ENCODE measurements at places on chromosomes 1 and 21.
A peak's percentile ranks its signal among the peaks of the same experiment; 100 is the strongest.

DNA sequence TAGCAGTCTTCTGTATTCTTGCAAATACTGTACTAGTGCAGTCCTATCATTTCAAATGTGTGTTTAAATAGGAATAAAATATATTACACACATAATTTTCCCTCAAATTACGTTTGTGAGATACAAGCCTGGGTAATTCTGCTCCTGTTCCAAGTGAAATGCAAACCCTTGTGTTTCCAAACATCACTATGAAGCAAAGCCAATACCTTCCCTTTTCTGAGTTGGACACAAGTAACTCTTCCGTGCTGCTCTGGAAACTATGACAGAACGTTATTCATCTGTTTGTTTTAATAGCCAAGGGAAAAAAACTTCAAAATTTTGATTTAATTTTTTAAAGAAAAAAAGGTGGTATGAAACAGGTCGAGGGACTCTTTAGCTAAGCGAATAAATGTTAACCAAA, 73.7 kb upstream of the UBE2U start:
- no peak for DNase-seq

- no peak for DNase-seq
Measured at GRCh38 chr1:18633422-18634155, 2.9 kb downstream of the PAX7 start.

GRCh38 chr1:207495801-207496792, at the start of gene CR1:
CR1 (plus strand) TSS chr1:207496157; CDS start chr1:207496268, 111 bp downstream.
- no peak for DNase-seq

GRCh38 chr1:87246436-87246835, 82.2 kb upstream of the LMO4 start:
- DNase-seq = no peak

DNA sequence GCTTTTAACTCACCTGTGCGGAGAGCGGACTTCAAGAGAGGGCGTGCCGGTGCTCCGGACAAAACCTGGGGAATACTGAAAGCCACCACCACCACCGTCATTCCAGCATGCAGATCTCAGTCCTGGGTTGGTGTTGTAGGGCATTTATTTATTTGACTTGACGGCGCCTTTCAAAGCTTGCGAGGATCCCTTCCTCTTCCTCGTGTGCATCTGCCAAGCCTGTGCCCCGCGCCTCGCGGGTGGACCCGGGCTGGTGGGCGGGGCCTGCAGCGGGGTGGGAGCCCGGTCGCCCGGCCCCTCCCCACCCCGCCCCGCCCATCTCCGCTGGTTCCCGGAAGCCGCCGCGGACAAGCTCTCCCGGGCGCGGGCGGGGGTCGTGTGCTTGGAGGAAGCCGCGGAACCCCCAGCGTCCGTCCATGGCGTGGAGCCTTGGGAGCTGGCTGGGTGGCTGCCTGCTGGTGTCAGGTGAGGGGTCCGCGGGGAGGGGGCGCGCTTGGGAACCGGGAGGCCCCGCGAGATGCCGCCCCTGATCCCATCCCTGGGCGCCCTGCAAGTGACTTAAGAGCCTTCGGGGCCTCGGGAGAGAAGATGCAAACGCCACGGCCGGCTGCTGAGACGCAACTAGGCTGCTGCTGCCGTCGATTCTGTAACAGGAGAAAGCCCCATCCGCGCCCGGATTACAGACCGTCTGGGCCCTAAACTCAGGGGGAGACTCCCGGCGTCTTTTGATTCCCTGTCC, at the start of gene IL10RB:
TSS of gene IL10RB (plus strand) at position 318 of the 739 bp plus-strand sequence. CDS start at position 417, 99 bp downstream.
- peak; percentile 74 for DNase-seq

DNA sequence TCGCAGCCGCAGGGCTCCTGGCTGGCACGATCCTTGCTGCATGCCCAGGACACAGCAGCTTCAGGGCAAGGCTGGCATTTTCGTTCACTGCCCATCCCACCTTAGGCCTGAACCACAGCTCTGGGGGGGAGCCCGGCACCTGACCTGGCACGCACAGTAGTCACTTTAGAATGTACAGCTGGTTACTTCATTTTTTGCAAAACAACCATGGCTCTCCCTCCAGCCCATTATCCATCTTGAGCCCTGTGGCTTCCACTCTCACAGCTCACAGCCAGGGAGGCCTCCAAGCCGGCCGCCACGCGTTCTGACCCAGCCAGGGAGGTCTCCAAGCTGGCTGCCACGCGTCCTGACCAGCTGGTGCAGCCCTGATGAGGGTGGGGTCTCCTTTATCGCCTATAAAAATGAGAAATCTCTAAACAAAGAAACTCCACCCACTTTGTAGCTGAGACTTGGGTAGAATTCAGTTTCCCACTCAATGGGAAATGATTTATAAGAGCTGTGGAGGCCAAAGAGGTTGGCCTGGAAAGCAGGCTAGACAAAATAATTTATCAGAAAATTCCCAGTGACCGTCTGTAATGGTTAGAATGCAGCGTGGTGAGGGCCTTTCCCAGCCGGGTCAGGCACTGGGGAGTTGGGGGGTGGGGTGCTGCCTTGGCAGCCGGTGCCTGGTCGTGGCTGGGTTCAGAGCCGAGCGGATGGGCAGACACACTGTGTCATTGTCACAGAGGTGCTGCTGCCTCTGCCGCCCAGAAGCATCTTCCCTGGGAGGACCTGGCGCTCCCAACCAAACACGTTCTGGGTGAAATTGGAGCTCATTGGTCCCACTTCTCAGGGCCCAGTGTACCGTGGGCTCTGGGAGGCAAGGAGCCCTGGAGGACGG, 54.6 kb upstream of the ACTRT2 start:
- DNase-seq = no peak

DNA sequence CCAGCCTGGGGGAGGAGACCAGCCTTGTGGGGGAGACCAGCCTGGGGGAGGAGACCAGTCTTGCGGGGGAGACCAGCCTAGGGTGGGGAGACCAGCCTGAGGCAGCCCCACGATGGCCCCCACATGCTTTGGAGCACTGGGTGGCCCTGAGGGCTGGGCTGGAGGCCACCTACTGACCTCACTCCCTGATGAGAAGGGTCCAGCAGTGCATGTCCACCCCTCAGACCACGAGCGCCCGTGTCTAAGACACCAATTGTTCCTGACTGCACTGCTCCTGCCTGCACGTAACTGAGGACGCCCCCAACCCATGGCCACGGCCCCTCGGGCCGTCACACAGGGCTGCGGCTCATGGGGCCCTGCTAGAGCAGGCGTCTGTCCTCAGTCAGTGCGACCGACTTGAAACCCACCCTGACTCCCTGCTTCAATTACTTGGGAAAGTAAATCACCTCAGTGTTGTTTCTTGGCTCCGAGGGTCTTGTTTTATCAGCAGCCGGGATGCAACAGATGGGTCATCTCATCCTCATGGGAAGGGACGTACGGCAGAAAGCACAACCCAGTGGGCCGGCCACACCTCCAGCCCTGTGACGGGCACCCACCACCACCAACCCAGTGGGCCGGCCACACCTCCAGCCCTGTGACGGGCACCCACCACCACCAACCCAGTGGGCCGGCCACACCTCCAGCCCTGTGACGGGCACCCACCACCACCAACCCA, at the start of gene SPATC1L:
TSS of gene SPATC1L (minus strand) at position 550 of the 715 bp plus-strand sequence. CDS start 1,643 bp downstream, outside the sequence.
- DNase-seq = peak; percentile 81

DNA sequence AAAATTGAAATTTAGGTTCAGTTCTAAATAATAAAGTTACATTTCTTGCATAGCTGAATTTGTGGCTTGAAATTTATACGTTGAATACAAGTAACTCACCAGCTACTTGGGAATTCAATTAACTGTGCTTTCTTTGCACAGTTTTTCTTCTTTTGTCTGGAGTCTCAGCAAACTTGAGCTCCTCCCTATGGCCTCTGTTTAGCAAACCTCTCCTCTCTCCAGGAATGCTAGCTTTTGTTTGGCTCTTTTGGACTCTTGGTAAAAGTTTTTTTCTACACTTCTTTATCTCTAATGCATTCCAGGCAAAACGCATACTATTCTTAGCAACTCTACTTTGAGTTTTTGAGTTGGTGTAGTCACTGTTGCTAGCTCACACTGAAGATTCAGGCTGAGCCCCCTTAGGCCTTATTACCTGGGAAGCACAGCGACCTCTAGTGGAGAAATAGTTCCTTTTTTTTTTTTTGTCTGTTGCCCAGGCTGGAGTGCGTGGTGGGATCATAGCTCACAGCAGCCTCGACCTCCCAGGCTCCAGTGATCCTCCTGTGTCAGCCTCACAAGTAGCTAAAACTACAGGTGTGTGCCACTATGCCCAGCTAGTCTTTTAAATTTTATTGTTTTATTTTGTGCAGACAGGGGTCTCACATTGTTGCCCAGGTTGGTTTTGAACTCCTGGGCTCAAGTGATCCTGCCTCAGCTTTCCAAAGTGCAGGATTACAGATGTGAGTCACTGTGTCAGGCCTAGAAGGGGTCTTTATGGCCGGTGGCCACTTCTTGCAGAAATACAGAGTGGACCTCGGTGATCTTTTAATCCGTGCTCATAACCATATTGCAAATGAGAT, 61.7 kb downstream of the CASQ2 start:
- no peak for DNase-seq

GRCh38 chr1:23719162-23719820, 24.0 kb upstream of the ELOA start:
- no peak for DNase-seq

GRCh38 chr1:207825409-207825695, 73.5 kb downstream of the CD46 start:
- DNase-seq = peak; percentile 29

- DNase-seq = no peak
Measured at GRCh38 chr1:230211436-230212145, 144.6 kb downstream of the GALNT2 start.

DNA sequence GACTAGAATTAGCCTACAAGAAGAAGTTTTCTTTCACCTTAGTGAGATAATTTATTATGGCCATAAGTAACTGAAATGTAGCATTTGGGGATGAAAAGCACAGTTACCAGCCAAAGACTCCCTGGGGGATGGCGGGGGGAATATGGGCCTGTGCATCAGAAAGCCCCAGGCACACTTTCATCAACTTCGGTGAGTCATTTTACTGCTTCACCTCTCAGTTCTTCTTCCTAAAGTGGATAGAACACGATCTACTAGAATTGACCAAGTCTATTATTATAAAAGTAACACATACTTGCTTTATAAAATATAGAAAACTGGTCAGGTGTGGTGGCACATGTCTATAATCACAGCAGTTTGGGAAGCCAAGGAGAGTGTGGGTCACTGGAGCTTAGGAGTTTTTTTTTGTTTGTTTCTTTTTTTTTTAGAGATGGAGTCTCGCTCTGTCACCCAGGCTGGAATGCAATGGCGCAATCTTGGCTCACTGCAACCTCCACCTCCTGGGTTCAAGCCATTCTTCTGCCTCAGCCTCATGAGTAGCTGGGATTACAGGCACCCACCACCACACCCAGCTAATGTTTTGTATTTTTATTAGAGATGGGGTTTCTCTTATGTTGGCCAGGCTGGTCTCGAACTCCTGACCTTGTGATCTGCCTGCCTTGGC, 141.8 kb downstream of the ZZZ3 start:
- DNase-seq = no peak

GRCh38 chr21:35254006-35254764, 205.1 kb upstream of the RUNX1 start:
- DNase-seq = no peak

DNA sequence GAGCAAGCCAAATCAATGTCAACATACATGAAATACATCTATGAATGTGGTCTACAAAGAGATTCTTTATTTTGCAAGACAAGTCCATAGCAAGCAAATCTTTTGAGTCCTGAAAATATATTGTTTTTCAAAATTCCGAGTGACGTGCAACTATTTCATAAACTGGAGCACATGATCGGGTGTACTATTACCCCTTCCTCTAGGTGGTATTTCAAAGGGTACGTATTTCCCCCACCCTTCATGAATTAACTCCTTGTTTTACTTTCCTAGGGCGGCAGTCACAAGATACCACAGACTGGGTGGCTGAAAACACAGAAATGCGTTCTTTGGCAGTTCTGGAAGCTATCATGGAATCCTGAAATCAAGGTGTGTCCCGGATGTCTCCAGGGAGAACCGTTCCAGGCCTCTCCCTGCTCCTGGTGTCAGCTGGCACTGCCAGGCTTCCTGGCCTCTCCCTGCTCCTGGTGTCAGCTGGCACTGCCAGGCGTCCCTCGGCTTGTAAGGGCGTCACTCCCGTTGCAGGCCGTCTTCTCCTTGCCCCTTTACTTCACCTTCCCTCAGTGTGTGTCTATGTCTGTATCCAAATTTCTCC, 55.3 kb downstream of the RIPK4 start:
- no peak for DNase-seq

GRCh38 chr1:52238474-52238873, 96.6 kb downstream of the ZFYVE9 start:
- DNase-seq = no peak

DNA sequence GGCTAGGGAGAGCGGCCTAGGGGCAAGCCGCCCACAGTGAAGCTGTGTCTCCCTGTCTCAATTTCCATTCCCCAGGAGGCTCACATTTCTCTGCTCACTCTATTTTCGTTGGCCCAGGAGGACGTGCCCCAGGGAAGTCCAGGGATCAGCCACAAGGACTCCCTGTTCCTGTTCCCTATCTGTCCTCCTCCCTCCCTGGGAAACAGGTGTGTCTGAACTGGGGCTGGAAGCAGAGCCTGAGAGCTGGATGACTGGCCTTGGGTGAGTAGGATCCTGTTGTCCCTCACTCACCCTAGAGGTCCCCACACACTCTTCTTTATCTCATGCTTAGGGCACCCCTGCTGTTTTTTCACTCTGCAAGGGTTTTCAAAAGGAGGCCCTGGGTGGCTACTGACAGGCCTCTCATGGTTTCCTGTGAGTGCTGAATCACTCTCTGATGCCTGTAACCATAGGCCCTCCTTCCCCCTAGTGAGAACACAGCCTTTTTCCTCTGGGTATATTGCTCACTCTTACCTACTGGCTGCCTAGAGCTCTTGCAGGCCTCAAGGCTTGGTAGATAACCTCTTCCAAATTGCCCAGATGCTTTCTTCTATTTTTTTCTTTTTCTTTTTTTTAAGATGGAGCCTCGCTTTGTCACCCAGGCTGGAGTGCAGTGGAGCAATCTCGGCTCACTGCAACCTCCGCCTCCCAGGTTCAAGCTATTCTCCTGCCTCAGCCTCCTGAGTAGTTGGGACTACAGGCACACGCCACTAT, 3.3 kb upstream of the UTP11 start:
- no peak for DNase-seq

DNA sequence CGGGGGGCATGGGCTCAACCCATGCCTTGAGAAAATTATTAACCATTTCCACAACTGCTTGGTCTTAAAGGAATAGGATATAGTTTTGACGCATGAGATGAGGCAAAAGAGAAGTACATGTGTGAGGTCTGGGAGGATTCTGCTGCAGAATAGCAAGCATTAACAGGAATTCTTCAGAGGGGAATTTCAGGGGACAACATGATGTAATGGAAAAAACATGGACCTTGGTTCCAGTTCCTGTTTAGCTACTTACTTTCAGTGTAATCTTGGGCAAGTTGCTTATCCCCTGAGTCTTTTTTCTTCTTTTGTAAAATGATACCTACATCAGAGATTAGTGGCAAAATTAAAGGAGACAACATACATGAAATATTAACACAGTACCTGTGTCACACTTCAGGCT, 85.6 kb downstream of the PRRX1 start:
- DNase-seq = no peak

GRCh38 chr1:164610538-164611222, 51.7 kb downstream of the PBX1 start:
- DNase-seq = no peak

DNA sequence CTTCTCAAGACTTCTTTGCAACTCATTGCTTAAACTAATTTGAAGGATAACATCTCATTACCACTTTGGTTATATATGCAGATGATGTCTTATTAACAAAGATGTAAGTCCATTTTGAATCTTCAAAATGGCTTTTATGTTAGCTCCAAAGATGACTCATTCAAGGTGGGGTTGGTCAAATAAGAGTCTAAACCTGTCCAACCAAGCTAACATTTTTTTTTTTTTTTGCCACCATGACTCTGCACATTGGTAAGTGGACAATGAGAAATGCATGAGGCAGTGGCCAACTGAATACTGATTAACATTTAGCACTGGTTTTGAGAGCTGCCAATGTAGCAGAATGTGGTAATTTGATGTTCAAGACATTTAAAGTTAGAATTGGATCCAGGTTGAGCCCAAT, 278 bp upstream of the KRTAP27-1 start:
- DNase-seq = no peak
